ENCODE measurements at places on chromosomes 11 and 22.

GRCh38 chr11:132895340-132895739, 637.0 kb downstream of the OPCML start:
- no peak for DNase-seq

DNA sequence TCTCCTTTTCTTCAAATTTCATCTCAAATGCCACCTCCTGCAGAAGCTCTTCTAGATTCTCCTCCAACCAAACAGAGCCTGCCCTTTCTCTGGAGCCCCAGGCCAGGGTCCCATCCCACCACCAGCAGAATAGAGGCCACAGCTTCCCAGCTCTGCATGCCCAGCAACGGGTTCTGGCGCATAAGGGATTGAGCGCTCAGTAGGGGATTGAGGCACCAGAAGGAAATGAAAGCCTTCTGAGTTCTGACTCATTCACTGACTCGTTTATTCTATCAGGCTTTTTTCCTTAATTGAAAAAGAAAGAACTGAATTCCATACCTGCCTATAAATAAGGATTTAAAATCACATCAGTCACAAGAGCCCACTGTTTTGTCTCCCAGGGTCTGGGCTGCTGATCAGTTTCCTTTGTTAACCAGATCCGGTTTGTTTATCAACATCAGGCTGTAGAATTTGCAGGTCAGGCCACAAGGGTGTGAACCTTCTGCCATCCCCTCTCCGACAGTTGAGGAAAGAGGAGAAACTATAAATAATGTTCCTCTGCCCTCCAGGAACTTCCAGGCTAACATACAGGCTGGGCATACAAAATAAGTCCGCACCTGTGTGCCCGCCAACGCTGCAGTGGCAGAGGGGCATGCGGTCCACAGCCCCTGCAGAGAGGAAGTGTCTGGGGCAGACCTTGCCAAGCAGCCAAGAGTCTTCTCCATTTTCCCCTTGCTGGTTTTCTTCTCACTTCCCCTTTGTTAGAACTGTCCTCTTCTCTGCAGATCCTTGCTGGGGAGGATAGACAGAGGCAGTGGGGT, 63.5 kb upstream of the PRDM11 start:
- DNase-seq = no peak

DNA sequence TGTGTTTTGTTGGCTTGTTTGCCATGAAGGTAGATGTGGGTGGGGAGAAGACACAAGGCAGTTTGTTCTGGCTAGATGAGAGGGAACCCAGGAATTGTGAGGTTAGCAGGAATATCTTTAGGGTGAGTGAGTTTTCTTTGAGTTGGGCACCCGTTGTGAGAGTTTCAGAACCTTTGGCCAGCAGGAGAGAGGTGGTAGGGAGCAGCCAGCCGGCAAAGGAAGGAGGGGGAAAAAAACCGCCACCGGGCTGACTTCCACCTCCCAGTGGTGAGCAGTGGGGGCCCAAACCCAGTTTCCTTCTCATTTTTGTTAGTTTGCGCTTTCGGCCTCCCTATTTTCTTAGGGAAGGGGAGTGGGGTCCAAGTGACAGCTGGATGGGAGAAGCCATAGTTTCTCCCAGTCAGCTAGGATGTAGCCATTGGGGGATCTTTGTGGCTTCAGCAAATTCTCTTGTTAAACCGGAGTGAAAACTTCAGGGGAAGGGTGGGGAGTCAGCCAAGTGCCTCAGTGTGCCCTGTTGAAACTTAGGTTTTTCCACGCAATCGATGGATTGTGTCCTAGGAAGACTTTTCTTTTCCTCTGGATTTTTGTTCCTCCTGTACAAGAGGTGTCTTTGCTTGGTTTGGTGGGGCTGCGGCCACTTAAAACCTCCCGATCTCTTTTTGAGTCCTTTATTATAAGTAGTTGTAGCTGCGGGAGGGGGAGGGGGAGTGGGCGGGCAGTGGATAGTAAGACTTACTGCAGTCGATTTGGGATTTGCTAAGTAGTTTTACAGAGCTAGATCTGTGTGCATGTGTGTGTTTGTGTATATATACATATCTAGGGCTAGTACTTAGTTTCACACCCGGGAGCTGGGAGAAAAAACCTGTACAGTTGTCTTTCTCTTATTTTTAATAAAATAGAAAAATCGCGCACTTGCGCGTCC, 1.1 kb upstream of the GCAT start:
- DNase-seq = peak; percentile 48

GRCh38 chr11:68300076-68300830, 12.1 kb upstream of the LRP5 start:
- DNase-seq = no peak

- DNase-seq = no peak
Measured at GRCh38 chr11:278001-278951, at the start of gene NLRP6. NLRP6 (plus strand) TSS chr11:278407; CDS start chr11:278570, 163 bp downstream.

GRCh38 chr11:27723687-27724086, 23.4 kb upstream of the BDNF start:
- DNase-seq = no peak

- no peak for DNase-seq
Measured at GRCh38 chr11:69425444-69425843, 56.0 kb upstream of the LINC01488 start.

DNA sequence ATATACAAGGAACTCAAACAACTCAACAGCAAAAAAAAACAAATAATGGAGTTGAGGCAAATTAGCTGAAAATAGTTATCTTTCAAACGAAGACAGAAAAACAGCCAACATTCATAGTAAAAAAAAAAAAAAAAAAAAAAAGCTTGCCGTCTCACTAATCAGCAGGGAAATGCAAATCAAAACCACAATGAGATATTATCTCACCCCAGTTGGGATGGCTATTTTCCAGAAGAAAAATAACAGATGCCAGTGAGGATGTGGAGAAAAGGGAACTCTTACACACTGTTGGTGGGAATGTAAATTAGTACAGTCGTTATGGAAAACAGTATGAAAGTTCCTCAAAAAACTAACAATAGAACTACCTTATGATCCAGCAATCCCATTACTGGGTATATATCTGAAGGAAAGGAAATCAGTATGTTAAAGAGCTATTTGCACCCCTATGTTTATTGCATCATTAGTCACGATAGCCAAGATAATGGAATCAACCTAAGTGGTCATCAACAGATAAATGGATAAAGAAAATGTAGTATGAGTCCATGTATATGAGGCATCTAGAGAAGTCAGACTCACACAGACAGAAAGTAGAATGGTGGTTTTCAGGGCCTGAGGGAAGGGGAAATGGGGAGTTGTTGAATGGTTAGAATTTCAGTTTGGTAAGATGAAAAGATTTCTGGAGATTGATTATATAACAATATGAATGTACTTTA, 56.0 kb downstream of the USP35 start:
- DNase-seq = peak; percentile 60

DNA sequence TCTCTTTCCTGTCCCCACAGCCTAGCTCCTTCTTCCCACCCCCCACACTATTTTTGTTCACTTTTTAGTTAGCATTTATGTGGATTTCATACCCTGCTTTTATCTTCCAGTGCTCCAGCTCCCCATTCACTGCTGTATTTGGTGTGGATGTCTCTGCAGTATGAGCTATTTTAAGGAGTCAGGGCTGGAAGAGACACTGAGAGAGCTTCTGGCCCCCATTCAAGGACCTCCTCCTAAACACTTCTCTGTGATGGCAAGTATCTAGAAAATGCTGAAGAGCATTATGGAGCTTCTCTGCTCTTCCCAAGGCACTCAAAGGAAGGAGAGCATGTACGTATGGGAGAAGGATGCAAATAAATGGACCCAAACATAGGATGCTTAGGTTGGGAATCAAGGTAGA, 79.5 kb downstream of the RAB30 start:
- DNase-seq = no peak

GRCh38 chr11:58573451-58574104, 2.1 kb downstream of the LPXN start:
- no peak for DNase-seq

Measured in NCI-H2171 treated with DMSO at 0.1 percent for 48 hours (cell line).